ENCODE measurements at places on chromosomes 6 and 20.
A peak's percentile ranks its signal among the peaks of the same experiment; 100 is the strongest.

GRCh38 chr6:142846883-142847287 lies 98.1 kb downstream of the HIVEP2 start:
- peak; percentile 88 for DNase-seq

- no peak for DNase-seq
Measured at GRCh38 chr6:113539202-113539601, 317.9 kb upstream of the MARCKS start.

DNA sequence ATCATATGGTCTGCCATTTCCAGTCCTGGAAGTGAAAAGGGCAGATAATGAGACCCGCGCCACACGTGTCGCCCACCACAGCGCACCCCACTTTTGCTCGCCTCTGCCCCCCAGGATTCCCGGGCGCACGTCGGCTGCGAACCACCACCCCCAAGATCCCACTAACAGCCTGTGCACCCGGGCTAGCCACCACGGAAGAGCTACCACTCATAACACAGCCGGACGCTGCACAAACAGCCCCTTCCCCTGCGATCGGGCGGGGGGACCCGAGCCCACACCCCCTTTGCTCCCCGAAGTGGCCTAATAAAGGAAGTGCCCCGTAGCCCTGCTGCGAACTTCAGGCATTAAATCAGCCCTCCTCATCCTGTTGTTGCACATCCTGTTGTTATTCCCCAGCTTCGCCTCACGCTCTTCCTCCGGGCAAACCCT lies 506 bp downstream of the CITED2 start:
- no peak for DNase-seq

- DNase-seq: no peak
Measured at GRCh38 chr6:16249971-16250370, 11.6 kb downstream of the GMPR start.

DNA sequence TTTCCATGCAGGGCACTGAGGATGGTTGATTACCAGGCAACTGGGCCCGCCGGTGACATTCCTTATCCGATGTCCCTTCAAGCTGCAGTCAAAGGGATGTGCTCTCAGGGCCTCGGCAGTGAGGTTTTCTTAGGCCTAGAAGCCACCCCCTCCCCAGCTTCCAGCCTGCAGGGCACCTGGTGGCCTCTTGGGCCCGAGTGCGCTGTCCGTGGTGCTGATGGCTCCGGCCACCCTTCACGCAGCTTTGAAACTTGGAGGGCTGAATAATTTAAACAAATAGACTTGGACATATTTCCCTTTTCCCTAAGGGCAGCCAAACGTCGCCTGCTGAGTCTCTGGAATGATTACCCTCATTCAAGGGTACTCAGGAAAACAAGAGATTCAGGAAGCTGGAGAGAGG lies 8.9 kb upstream of the MLN start:
- DNase-seq: peak; percentile 57

DNA sequence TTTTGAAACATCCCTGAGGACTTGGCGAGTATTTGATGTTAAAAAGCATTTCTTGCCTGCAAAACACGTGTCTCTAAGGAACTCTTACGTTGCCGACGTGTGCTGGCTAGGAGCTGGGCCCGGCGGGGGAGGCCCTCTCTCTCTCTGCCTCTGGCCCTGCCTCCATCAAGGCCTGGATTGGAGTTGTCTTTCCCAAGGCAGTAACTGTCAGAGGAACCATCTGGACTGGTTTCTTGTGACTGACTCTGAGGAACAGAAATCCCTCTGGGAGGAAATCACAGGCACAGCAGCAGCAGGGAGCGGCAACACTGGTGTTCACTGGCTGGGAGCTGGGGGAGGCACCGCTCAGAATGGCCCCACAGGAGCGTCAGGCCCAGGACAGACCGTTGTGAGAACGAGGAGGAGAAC lies 244.2 kb downstream of the NRN1 start:
- peak; percentile 35 for DNase-seq

- no peak for DNase-seq
Measured at GRCh38 chr6:157158897-157159296, 164.4 kb downstream of the TMEM242 start.

GRCh38 chr6:146770965-146771735 lies 172.4 kb downstream of the ADGB start:
- DNase-seq: no peak

- no peak for DNase-seq
Measured at GRCh38 chr6:157503018-157503747, 122.2 kb downstream of the ZDHHC14 start.

- DNase-seq: no peak
Measured at GRCh38 chr6:147311218-147311617, 107.0 kb downstream of the STXBP5 start.

DNA sequence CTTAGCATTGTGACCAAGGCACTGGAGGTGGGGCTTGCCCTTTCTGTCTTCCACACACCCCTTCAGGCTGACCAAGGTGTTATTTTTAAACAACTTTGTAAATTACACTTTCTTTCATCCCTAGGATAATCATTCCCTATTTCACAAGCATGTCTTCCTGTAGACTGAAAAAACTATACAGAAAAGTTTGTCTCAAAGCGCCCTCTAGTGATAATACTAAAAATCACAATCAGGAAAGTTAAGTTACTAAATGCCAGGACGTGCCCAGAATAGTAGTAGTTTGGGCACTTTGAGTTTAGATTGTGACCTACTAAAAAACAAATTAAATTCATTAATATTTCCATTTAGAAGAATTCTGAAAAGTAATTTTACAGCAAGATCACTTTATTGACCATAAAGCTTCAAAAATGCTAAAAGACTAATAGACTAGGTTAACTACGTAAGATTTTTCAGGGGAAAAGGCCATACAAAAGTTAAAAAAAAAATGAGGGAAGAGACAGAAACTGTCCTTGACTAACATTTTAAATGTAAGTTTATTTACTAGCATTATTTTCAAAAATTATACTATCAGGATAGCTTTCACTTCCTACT lies 123.3 kb upstream of the DUSP22 start:
- DNase-seq: peak; percentile 75

GRCh38 chr6:56515081-56515905 lies 127.4 kb downstream of the DST start:
- DNase-seq: no peak

DNA sequence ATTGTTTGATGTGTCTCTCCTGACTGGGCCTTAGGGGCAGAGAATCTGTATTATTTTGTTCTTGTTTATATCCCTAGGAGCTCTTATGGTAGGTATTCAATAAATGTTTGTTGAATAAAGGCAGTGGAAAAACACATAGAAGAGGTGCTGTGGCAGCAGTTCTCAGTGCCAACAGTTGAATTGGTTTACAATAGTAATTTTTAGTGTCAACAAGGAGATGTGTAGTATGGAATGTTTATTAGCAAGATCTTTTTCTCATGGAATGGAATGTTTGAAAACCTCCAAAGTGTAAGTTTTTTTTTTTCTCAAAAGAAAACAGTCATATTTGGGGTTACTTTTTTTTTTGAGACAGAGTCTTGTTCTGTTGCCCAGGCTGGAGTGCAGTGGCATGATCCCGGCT lies 28.0 kb downstream of the ASXL1 start:
- DNase-seq: peak; percentile 19

GRCh38 chr6:129790785-129791184 lies 70.3 kb downstream of the TMEM244 start:
- no peak for DNase-seq

DNA sequence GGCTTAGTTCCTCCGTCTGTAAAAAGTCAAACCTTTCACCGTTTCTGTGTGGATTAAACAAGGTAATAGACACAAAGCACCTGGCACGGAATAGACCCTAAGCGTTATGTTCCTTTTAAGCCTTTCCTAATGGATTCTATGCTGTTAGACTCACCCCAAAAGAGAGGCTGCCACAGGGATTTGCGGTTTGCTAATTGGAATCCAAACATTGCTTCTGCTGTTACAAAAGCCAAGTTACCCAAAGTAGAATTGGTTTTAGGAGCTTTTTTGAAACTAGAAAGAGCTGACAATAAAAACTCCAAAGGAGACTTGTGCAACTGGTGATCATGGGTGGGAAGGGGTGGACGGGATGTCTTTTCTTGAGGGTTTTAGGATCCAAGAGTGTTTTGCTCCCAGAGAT lies 178.0 kb downstream of the BMP7 start:
- DNase-seq: no peak

DNA sequence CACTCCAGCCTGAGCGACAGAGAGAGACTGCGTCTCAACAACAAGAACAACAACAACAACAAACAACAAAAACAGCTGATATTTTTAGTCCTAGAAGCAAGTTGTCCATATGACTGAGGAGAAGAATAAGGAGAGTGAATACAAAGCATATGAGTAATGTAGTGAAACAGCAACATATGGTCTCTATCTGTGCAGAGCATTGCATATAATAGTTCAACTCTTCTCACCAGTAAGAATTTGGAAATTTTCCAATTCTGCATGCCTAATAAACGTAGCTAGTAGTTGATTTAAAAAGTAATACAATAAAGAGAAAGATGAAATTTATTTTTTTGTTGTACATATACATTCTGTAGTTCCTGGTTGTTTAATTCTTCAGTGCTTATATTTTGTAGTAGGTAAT lies 129.7 kb upstream of the FAM83B start:
- peak; percentile 2 for DNase-seq

DNA sequence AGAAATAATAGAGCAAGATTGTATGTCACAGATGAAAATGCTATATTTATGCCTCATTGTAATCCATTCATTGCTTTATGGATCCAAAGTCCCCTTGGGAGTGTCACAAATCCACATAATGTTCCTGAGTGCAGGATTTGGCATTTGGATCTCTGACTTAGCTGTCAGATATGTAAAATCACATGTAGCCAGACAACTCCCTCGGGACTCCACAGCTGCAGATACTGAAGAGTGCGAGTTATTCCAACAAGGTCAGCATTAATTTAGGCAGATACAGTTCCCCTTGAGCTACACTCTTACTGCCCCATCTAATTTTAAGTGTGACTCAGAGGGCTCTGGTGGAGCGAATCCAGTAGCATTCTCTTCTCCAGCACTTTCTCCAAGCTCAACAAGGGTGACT lies 433.2 kb downstream of the CD83 start:
- DNase-seq: peak; percentile 79

DNA sequence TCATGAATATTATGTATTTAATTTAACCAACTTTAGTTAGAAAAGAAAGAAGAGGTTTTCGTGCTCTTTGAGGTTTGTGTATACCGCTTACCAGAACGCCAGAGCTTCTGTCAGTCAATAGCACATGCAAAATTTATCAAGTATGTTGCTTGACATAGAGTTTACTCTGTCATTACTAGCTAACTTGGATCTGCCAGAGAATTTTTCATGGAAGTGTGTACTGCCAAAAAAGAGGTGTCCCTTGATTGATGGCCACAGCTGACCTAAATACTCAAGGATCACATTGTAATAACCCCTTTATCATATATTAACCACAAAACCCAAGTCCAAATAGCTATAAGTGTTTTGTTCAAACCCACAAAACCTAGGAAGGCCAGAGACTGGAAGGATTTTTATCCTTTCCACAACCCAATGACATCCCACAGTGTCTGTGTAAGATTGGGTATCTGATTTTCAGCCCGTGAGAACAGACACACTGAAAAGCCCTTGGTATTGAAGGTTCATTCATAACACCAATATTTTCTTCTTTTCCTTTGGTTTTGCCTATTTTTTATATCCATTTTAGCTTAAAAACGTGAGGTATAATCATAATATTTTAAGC lies 194.0 kb upstream of the EYA4 start:
- no peak for DNase-seq

- DNase-seq: no peak
Measured at GRCh38 chr6:10386220-10386619, 28.7 kb downstream of the TFAP2A start.

DNA sequence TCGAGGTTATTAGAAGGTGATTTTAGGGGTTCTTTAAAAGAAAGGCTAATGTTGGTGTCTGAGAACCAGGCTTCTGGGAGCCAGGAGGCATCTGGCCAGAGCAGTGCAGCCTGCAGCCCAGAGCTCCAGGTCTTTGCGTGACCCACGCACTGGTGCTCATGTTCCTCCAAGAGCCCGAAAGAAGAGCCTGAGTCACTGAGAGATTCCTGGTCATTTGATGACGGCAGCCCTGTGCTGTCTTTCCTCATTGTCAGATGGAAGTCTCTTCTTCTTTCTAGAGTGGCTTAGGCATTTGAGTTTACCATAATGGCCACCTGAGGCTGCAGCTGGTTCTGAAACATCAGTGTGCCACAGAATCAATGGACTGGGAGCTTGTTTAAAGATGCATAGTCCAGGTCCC lies 46.4 kb downstream of the CD109 start:
- no peak for DNase-seq

DNA sequence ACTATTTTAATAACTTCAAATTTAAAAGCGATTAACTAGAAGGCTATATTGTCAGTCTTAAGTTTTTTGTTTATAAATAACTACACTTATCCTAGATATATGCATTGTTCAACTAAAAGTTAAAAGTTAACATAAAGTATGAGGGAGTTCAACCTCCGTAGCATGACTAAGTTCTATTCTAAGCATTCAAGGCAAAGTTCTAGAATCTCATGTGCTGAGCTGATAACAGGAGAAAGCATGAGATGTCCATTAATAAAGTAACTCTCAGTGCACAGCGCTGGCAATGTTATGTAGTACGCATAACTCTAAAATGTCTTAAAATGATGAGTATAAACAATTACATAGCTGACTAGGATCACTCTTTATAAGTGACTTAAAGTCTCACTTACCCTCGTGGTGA lies 264.8 kb downstream of the RNGTT start:
- DNase-seq: no peak

- DNase-seq: no peak
Measured at GRCh38 chr20:32017711-32018251, 7.5 kb downstream of the CCM2L start.

DNA sequence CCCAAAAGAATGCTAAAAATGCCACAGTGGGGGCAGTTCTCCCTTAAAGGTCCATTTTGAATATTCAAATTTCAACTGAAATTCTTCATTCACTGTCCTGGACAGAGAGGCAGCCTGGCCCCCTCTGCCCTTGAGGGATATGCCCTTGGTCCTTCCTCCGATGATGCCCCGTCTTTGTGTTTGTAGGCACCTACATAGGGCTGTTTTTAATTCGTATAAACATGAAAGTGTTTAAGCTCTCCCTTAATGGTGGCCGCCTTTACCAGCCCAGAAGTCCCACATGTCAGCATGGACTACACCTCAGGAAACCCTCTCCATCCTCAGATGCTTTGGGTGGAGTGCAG lies 70.2 kb downstream of the SSR1 start:
- DNase-seq: no peak

DNA sequence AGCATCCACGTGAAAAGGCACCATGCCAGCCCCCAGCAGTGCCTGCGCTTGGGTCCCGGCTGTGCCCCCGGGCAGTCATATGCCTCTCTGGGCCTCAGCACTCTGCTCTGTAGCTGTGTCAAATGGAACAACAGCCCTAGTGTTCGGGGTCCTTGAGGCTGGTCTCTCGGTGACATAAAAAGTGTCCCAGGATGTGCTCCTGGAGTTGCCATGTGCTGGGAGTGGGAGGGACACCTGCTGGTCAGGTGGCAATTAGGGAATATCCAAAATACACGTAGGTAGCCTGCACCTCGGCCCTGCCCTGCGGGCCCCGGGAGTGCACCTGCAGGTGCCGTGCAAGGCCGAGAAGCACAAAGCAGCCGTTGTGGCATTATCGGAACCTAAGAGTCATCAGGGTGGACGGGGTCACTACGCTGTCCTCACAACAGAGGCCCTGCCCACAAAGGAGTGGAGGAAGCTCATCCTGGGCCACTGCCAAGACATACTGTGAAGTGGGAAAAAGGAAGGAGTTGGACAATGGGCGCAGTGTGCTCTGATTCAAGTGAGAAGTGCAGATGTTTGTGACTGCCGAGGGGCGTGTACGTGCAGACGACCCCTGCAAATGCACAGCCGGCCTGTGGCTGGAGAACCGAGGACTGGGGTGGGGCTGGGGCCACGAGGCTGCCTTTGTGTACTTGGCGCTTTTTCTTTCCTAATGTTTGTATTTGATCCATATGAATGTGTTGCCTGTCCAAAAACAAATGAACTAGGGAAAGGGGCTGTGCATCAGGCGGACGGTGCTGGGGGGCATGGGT lies 24.6 kb downstream of the SLCO4A1 start:
- DNase-seq: no peak

Data from fibroblast of the aortic adventitia (primary cell).